ENCODE measurements at places on chromosomes 2 and 18.

DNA sequence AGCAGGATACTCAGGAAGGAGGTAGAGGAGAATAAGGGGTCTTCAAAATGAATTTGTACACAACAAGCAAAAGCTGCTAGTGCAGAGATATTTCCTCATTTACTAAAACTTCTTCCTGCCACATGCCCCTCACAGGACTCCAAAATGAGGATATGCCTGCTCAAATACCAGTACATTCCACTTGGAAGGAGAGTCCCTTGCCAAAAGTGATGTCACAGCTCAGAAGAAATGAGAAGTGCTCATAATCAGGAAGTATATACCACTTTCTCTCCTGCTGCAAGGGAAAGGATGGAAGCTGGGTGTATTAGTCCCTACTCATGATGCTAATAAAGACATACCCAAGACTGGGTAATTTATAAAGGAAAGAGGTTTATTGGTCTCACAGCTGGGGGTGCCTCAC lies 87.7 kb upstream of the FSHR start:
- DNase-seq, result no peak

DNA sequence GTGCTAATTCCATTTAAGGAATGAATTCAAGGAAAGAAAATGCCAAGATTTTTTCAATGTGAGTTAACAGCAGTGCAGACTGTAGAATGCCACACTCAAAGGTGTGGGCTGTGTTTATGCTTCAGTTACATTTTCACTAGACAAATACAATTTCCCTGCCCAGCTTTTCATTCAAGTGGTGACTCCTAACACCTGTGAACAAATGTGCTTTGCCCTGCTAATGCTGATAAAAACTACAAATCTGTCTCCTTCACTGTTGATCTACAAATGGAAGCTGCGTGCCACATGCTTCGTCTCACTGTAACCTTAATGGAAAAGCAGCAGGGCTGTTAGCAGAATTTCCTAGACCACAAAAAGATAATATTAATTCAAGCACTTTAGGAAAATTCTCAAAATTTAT lies 19.8 kb upstream of the TCF4 start:
- DNase-seq, result no peak

DNA sequence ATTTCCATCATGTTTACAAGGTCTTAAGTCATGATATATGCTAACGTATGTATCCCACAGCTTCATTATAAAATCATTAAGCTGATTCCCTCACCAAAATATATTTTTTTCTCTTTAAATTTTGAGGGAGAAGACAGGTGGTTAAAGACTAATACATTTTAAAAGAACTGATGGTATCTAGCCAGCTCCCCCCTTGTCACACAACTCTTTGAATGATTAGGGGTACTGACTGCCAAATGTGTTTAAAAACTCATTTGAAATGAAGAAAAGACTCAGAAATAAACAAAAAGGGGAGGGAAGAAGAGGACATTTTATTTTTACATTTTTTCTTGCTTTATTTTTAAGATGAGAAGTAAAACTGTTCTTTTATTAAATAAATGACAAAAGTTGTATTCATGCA lies 805.3 kb downstream of the SATB2 start:
- DNase-seq, result no peak

DNA sequence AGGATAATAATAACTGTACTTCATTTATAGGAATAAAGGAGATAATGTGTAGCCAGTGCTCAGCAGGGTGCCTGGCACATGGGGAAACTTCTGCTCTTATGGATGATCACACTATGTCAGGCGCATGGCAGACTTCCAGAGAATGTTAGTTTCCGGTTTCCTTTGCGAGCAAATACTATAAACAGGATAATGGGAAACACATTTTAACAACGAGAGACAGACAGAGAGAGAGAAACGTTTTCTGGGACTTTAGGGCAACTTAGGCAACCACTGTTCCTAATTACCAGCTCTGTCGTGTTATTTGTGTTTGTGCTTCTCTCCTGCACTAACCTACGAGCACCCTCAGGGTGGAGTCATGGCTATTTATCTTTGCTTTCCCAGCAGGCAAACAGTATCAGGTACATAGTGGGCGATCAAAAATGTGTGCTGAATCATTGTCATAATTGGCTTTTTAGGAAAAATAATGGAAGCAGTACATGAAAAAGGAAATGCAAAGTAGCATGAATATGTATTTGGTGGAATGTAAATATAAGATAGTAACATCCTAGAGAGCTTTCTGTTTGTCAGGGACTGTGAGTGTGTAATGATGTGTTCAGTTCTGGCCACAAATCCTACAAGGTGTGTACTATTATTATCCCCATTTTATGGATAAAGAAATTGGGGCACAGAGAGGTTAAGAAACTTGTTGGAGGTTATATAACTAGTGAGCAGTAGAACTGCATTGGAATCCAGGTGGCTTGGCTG lies 36.8 kb upstream of the IGFBP2 start:
- no peak for DNase-seq

DNA sequence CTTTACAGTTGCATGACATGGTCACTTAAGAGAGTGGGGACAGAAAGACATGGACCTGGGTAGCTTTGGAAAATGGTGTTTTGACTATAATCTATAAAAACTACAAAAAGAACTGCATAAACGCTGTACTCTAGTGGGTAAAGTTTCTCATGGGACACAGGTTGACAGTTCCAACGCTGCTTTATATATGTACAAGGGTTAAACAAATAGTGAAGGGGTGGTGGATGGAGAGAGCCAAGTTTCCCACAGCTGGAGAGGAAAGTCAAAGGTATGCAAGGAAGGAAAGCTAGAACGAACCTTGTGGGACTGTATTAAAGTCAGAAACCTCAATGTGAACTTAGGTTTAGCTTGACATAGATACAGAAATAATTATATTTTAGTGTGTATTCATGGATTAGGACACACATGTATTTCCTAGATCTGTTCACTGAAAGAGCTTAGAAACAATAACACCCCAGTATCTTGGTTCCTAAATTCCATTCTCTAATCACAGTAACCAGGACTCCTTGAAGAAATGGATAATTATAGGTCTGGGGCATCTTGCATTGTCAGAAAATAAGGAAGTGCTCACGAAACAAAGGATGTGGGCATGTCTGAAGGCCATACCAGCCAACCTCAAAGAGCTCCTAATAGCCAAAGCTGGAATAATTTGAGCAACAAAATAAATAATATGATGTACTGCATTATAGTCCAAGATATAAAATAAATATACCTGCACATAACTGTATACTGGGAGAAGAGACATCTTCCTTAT lies 28.8 kb downstream of the TANC1 start:
- DNase-seq, result no peak

DNA sequence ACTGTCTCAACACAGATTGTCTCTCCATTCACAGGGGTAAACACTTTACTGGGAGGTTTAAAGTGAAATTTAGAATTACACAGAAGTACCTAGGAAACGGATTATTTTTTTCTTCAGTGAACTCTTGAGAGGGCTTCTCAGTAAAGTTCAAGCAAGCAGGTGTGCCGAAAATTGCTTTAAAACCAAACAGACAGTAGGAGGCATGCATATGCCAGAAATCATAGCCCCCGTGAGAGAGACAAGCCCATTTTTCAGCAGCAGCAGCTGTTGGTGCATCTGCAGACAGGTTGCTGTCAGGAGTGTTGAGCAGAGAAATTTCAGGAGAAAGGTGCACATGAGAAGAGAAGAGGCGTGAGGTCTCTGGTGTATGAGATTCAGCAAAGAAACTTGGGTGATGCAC lies 2115.5 kb upstream of the CELF4 start:
- DNase-seq, result no peak

DNA sequence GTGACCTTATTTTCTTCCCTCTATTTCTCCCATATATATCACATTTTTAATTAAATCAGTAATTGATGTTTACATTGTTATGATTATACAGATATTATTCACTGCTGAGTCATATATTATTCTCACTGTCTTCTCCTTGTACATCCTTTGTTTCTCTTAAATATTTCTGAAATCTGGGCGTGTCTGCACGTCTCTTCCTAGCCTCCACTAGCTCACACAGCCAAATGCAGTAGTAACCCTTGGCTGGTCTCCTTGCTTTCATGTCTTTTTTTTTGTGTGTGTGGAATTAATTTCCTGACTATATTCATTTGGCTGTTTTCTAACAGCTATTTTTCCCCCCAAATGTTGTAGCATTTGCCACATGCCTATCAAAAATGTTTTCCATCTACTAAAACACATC lies 15.8 kb downstream of the CCNYL1 start:
- no peak for DNase-seq

GRCh38 chr2:145593280-145593679 lies 1073.4 kb upstream of the ZEB2 start:
- DNase-seq, result no peak

- DNase-seq, result no peak
Measured at GRCh38 chr2:182631299-182631698, 84.8 kb upstream of the DNAJC10 start.

GRCh38 chr18:49795612-49796552 lies 17.5 kb downstream of the ACAA2 start:
- no peak for DNase-seq

DNA sequence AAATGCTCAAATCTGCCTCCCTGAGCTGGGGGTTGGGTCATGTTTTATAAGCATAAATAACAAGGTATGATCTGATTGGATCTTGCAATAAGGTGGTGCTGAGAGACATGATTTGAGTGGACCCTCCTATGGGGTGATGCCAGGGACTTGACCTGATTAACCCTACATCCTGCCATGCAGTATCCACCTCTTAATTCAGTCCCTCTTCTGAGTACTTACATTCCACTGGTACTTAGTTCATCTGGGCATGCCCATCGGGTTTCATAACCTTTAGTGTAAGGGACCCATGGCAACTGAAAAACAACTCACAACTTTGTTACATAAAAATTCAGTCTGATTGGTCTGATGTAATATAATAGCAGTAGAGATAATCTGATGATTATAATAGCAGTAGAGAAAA lies 397.9 kb upstream of the HNMT start:
- no peak for DNase-seq

DNA sequence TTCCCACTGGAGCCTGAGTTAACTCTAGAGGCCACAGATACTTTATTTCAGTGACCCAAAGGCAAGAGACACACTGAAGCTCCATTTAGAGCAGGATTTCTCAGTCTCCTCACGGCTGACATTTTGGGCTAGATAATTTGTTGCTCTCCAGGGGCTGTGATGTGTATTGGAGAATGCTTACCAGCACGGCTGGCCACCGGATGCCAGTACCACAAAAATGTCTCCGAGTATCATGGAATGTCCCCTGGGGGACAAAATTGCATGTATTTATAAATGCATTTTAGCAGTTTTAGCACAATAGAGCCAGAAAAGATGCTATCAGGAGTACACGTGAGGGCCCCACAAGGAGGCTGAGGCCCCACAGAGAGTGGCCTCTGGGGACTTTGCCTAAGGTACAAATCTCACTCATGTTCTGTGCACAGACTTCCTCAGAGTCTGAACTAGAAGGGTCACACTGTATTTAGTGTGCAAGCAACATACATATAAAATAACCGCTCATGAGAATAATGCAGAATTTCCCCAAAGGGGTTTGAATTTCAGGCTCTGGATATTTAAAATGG lies 20.5 kb upstream of the DCC start:
- DNase-seq, result no peak

DNA sequence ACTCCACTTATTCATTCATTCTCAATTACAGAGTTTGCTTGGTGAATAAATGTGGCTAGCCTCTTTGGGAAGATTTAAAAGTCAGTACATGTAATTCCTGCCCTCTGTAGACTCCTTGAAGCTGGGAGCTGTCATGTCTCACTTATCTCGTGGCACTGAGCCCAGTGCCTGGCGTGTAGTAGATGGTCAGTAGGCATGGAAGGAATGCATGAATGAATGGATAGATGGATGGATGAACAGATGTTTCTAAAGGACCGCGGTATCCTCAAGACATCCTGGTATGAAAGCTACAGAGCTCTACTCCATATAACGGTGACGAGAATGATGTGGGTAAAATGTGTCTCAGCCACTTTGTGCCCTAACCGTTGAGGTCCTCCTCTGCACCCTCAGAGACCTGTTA lies 83.0 kb downstream of the MARCO start:
- DNase-seq, result no peak

DNA sequence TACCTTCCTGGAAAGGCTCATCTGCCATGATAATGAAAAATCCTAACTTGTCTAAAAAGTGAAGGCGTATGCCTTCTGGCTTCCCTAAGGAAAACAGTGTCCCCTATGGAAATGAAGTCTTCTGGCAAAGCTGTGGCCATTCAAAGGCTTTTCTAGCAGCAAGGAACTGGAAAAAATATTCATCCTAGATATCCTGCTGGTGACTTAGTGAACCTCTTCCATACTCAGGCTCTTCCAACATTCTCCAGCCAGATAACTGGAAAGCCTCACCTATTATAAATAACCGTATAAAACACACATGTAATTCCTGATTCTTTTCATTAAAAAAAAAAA lies 84.7 kb downstream of the RBMS1 start:
- DNase-seq, result no peak

GRCh38 chr18:10863026-10863425 lies 286.3 kb downstream of the PIEZO2 start:
- DNase-seq, result no peak

- no peak for DNase-seq
Measured at GRCh38 chr2:135952891-135953290, 32.5 kb downstream of the DARS1 start.

DNA sequence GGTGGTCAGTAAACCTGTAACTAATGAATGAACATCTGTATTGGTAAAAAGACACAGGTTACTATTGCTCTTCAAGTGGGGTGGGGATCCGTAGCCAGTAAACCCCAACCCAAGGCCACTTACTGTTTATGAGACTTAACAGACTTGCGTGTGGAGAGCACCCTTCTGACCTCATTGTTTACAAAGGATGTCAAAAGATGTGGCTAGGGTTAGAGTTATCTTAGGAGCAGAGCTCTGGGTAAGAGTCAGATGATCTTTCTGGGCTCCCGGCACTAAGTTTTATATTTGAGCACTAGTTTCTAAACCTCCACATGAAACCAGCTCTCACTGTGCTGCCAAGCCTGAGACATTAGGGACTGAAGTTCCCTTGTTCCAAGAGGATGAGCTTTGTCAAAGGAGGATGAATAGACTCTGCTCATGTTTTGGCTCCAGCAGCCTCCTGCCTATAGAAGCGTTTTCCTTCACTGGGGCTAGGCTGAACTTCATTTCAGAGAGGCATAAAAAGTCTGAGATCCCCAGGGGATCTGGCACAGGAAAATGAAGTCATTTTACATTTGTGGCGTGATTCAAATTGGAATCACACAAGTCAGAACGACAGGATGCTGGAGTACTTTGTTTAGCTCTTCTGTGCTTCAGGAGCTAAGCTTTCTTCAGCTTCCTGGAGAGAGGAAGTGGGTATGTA lies 403.1 kb upstream of the TRIB2 start:
- DNase-seq, result no peak

- DNase-seq, result no peak
Measured at GRCh38 chr2:209371407-209371806, 52.4 kb upstream of the MAP2 start.

- DNase-seq, result no peak
Measured at GRCh38 chr2:42186366-42186765, 17.2 kb downstream of the EML4 start.

DNA sequence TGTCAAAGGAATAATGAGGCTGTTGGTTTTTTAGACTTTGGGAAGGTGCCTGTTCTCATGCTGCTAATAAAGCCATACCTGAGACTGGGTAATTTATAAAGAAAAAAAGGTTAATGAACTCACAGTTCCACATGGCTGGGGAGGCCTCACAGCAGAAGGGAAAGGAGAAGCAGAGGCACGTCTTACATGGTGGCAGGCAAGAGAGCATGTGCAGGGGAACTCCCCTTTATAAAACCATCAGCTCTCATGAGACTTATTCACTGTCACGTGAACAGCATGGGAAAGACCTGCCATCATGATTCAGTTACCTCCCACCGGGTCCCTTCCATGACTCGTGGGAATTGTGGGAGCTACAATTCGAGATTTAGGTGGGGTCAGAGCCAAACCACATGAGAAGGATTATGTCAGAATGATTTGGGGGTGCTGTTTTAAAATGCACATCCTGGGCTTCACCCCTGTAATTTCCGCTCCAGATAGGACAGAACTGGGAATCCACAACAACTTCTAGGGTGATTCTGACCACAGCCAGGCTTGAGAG lies 37.8 kb downstream of the TCF7L1 start:
- no peak for DNase-seq

All from iPS DF 19.7 (cell line).